PC-3 (cell line): ENCODE measurements at places on chromosomes 4 and X.

GRCh38 chr4:175048906-175049305 is 130.7 kb downstream of the ADAM29 start:
- no peak for DNase-seq

DNA sequence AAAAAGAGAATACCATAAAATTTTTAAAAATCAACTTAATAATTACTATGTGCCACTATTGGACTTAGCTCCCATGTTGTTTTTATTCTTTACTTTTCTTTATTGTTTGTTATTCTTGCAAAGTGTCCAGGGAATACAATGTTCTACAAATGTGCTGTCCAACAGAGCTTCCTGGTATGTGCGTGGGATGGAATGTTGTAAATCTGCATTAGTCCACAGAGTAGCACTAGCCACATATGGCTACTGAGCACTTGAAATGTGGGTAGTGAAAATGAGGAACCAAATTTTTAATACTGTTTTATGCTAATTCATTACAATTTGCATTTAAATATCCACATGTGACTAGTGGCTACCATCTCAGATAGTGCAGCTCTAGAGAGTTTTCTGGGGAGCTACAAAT is 14.3 kb upstream of the CORIN start:
- DNase-seq, result no peak

DNA sequence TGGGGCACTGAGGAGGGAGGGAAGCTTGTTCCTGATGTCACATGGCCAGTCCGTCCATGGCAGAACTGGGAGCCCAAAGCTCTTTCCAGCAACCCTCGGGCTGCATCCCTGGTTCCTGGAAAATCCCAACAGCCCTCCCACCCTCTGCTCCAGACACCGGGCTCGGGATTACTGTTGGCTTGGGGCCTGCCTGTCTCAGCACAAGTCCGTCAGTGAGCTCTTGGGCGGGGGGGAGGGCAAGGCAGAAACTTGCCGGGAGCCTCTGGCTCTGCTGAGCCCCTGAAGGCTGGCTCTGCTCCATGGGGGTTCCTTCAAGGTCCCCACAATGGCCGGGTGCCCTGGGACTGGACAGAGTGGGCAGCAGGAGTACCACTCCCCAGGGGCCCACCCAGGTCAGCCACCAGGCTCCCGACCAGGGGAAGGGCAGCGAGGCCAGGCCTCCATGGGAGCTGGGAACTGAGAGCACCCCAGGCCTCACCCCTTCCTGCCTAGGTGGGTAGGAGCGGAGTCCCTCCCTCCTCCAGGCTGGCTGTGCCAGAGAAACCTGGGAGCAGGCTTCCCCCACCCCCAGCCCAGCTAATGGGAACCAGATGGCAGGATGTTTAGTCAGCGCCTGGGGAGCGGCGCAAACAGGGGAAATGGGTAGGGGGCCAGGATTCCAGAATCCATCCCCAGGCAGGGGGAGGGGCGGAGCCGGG is 6.4 kb upstream of the HAUS7 start:
- DNase-seq, result no peak

- peak; percentile 21 for DNase-seq
Observed at GRCh38 chrX:16465081-16465876, 184.7 kb upstream of the S100G start.

DNA sequence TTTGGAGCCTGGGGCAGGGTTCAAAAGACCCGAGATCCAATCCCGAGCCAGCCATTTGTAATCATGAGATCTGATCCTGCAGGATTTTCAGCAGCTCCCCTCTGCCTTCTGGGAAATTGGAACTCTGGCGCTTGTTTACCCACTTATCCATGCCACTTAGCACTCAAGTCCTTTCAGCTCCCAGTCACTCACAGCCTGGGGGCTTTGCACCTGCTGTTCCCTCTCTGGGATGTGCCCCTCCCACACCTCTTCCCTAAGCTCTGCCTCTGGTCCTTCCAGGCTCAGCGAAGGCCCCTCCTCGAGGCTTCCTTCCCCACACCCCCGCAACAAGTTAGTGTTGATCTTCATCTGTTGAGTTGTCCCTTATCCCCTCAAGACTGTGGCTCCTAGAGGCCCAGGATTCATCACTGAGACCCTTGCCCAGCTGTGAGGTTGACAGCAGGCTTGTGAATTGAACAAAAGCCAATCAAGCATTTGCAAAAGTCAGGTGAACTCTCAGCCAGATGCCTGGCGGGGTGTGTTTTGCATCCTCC is 99.1 kb upstream of the AFAP1 start:
- no peak for DNase-seq

DNA sequence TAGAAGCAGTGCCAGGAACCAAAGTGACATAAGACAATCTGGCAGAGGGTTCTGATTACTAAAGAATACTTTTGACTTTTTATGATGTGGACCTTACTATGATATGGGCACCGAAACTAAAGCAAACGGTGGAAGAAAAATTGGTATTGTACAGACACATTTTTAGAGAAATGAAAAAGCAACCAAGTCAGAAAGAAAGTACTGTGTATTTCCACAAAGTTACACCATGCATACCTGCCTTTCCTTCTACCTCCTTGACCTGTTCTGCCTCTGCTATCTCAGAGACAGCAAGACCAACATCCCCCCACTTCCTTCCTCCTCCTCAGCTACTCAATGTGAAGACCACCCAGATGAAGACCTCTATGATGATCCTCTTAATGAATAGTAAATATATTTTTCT is 88.3 kb downstream of the HUWE1 start:
- no peak for DNase-seq

DNA sequence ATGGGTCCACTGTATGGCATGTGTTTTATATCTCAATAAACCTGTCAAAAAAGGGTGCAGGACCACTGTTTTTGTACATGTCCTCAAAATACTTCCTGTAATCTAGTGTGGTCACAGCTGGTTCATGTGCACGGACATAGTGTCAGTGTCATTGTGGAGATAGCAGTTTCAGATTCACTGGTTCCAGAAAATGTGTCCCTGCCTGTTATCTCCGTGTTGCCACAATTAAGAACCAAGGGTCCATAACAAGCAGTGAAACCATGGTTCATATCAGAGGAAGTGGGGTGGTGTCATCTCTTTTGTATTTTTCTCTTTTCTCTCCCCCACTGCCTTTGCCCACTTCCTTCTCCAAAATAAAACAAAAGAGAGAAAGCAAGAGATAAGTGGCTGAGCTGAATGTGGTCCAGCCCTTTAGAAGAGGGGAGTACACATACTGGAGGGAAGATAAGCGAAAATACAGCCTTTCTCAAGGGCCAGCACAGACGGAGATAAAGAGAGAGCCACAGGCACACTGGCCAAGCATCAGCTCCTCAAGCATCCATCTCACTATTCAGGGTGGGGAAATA is 51.2 kb downstream of the TBL1X start:
- no peak for DNase-seq
